ENCODE measurements at places on chromosomes 7 and 10. TPM values are rescaled to one million over a fixed set of nuclear protein-coding genes. Genes with fewer than 3 reads are reported as not detected.

Gene OSBPL3
- total RNA-seq = 19.7 TPM

Gene ITPRID1
- total RNA-seq = not detected

Gene CPVL
- total RNA-seq = not detected

Gene TMEM176A
- total RNA-seq = not detected

Gene WEE2
- not detected for total RNA-seq

Gene ECHDC3
- total RNA-seq = 10.0 TPM

Gene CALCR
- not detected for total RNA-seq

Gene AIFM2
- total RNA-seq = 14.7 TPM

Gene COX19
- total RNA-seq = 17.5 TPM

Gene NAPEPLD
- total RNA-seq = 2.6 TPM

Gene ZNF425
- total RNA-seq = 3.7 TPM

Gene UCN3
- not detected for total RNA-seq

Gene DNAJC12
- 0.26 TPM for total RNA-seq

Gene CADPS2
- total RNA-seq = 2.0 TPM

Gene PSMG3
- 50.8 TPM for total RNA-seq

Gene PNPLA8
- 26.3 TPM for total RNA-seq

Gene ZNF25
- total RNA-seq = 7.2 TPM

Gene PI4K2A
- total RNA-seq = 33.7 TPM

Gene PLCE1
- 0.26 TPM for total RNA-seq

Gene CNOT4
- 9.5 TPM for total RNA-seq

Gene ZCCHC24
- 0.90 TPM for total RNA-seq

Gene TMEM140
- total RNA-seq = 0.53 TPM

Gene ACTL6B
- total RNA-seq = not detected

Gene PYROXD2
- total RNA-seq = 1.1 TPM

Gene CDK1
- total RNA-seq = 0.64 TPM
